ENCODE measurements at places on chromosomes 2 and 18.

DNA sequence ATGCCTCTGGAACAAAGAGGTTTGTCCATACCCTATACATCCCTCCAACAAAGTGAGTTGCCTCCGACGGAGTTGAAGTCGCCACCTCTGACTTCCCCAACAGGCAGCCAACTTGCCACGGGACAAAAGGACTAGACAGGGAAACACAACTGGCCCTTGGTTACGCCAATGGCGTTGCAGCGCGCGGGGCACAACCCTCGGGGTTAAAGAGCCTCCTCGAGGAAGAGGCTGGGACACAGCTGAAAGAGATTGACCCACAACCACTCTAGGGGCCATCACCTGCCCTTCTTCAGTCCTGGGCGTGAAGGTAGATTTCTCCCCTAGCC, 545 bp downstream of the GTF3C2 start:
- no peak for DNase-seq

- peak; percentile 66 for DNase-seq
Measured at GRCh38 chr2:113886479-113887008, 3.3 kb upstream of the ACTR3 start.

GRCh38 chr2:70247364-70248180, 856 bp downstream of the TIA1 start:
- no peak for DNase-seq

- DNase-seq = no peak
Measured at GRCh38 chr2:146251328-146251727, 1593.5 kb upstream of the ACVR2A start.

DNA sequence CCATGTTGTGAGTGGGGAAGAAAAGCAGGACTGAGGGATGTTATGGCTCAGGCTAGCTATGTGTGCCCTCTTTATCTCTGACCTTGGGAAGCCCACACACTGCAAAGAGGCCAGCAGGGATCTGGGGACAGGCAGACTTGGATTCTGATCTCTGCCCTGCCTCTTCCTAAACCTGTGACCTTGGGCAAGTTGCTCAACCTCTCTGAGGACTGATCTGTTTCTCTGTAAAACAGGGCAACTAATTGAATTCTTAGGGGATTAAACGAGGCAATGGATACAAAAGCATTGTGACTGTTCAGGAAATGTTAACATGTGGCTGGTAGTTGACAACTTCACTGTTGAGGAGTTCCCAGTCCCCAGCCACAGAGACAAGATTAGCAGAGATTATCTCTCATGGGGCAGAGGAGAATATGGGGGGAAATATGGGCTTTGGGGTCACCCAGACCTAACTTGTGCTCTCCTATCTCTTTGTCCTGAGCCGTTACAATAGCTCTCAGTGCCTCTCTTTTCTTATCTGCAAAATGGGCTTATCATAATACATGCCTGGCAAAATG, 184.7 kb upstream of the GLI2 start:
- no peak for DNase-seq

- no peak for DNase-seq
Measured at GRCh38 chr2:109597283-109597682, 16.5 kb downstream of the SEPTIN10 start.

DNA sequence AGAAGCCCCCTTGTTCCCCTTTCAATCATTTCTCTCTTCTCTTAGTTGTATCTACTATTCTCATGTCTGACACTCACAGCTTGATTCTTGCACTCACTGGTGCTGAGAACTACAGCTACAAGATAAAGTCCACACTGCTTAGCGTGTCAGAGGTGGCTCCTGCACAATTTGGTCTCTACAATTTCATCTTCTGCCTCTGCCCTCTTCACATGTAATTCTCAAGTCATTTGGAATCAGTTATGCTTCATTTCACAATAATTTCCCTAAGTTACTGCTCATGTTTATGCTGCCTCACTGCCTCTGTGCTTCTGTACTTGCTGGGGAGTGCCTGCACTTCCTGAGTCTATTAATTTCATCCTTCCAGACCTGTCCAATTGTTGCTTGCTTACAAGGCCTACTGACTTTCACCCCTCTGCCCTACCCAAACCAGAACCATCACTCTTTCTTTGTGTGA, 11.6 kb upstream of the NAB1 start:
- no peak for DNase-seq

- DNase-seq = no peak
Measured at GRCh38 chr2:22406625-22407024, 978.4 kb upstream of the KLHL29 start.

- no peak for DNase-seq
Measured at GRCh38 chr18:43846299-43846698, 569.0 kb upstream of the SYT4 start.

GRCh38 chr2:42170619-42171395, 1.7 kb downstream of the EML4 start:
- DNase-seq = no peak

DNA sequence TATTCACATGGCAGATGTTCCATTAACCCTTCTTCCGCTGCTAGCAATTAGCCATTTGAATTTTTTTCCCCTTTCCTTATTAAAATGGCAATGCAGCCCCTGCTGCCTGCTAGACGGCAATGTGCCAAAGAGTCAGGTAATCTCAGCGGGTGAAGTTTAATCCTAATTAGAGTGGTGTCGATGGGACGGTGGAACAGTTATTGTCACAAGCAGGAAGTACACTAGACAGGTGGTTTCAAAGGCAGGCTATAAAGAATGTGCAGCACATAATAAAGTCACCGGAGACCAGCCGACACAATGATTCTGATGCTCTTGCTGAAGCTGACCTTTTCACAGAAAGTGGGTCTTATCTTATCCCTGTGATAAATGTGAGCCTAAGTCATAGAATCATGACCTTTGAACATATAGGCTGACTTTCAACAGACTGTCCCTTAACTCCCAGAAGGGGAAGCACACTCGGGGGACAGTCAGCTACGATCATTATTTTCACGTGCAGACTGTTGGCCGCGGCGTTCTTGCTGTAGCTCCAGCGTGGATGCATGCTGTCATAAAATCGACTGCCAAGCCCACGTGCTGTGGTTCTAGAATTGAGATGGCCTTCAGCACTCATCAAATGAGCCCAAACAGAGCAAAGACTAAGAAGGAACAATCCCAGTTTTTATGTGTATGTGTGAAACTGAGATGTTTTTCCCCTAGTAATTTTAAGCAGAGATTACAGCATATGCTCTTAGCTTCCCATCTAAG, 926.2 kb upstream of the SOX11 start:
- no peak for DNase-seq

DNA sequence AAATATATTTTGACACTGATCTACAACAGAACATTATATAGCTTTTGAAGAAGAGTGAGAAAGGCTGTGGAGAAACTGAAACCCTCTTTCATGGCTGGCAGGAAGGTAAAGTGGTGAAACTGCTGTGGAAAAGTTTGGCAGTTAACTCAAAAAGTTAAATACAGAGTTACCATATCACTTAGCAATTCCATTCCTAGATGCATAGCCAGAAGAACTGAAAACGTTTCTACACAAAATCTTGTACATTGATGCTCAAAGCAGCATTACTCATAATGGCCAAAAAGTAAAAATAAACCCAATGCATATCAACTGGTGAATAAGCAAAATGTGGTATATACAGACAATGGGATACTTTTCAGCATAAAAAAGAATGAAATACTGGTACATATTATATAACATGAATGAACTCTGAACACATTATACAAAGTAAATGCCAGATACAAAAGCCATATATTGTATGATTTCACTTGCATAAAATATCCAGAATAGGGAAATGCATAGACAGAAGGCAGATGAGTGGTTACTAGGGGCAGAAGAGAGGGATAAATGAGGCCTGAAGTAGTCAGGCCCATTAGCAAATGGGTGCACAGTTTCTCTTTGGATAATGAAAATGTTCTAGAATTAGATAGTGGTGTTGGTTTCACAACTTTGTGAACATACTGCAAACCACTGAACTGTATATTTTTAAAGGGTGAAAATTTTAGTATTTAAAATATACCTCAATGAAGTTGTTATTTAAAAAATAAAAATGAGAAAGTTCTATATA, 114.3 kb downstream of the DYM start:
- DNase-seq = no peak

DNA sequence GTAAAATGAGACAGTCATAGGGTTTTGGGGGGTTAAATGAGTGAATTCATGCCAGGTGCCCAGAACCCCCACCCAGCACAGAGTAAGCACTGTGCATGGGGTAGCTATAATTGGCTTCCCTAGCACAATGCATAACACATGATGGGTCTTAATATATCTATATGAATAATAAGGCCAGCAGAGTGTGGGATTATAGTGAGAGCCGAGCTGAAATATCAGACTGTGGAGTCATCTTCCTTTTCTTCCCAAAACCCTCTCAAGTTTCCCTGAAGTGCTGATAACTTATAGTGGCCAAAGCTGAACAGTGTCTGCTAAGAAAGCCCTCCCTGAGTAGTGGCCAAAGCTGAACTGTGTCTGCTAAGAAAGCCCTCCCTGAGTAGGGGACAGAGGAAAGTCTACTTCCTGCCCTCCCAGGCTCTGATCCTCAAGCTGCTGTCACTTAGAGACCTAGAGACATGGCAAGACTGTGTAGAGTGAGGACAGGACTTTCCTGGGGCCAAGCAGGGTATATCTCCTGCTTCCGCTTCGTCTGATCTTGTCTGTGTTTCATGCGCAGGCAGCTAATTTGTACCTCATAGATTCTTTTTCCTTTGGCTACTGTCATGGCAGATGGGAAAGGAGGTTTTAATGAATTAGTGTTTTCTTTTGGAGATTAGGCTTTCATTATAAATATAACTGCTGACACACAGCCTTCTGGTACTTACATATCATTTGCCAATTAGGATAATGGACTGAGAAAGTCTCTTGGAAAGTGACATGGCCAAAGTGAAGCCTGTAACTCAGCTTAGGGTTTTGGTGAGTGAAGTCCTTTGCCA, 94.9 kb downstream of the FHOD3 start:
- no peak for DNase-seq

DNA sequence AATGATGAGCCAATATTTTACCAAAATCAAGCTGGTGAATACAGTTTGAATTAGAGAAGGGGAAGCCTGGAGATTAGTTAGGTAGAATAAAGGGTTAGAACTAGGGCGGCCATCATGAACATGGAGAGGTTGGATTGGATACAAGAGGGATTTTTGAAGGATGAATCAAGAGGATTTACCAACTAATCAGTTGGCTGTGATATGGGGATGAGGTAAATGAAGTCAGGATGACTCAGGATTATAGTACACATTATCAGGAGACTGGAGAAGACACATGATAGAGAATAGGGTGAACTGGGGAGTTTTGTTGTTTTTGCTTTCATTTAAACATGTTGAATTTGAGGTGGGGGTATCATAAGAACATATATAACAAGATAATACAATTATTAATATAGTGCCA, 73.8 kb upstream of the PROKR1 start:
- no peak for DNase-seq

- DNase-seq = no peak
Measured at GRCh38 chr18:1624612-1625011, 719.9 kb downstream of the ADCYAP1 start.

DNA sequence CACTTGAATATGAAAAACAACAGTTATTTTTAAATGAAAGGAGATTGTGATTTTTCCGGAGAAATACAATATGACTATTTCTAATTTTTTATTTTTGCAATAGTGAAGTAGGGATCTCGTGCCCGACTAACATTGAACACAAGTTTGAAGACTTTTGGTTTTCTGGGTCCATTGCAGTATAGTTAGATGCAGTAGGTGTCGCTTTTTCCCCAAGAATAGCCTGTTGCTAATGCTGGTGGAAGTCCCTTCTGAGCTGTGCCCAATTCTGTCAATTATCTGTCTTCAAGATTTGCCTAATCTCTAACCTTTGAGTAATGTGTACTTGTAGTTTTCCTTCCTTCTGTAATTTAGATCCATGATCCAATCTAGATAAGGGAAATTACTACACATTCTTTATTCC, 36.5 kb downstream of the SEMA4F start:
- DNase-seq = peak; percentile 12
